G401 (cell line): ENCODE measurements at places on chromosomes 2 and 18. TPM values are rescaled to one million over a fixed set of nuclear protein-coding genes. Genes with fewer than 3 reads are reported as not detected.

- DNase-seq, result peak; percentile 49
Measured at GRCh38 chr2:40202798-40203400, 249.0 kb downstream of the SLC8A1 start.

- no peak for DNase-seq
Measured at GRCh38 chr2:230230496-230231200, 5.1 kb downstream of the SP140 start.

- DNase-seq, result no peak
Measured at GRCh38 chr2:160664603-160665140, 171.1 kb upstream of the RBMS1 start.

Gene NEURL3
- not detected in 2 replicates for total RNA-seq

- no peak for DNase-seq
Measured at GRCh38 chr2:21793461-21793860, 669.7 kb downstream of the TDRD15 start.

DNA sequence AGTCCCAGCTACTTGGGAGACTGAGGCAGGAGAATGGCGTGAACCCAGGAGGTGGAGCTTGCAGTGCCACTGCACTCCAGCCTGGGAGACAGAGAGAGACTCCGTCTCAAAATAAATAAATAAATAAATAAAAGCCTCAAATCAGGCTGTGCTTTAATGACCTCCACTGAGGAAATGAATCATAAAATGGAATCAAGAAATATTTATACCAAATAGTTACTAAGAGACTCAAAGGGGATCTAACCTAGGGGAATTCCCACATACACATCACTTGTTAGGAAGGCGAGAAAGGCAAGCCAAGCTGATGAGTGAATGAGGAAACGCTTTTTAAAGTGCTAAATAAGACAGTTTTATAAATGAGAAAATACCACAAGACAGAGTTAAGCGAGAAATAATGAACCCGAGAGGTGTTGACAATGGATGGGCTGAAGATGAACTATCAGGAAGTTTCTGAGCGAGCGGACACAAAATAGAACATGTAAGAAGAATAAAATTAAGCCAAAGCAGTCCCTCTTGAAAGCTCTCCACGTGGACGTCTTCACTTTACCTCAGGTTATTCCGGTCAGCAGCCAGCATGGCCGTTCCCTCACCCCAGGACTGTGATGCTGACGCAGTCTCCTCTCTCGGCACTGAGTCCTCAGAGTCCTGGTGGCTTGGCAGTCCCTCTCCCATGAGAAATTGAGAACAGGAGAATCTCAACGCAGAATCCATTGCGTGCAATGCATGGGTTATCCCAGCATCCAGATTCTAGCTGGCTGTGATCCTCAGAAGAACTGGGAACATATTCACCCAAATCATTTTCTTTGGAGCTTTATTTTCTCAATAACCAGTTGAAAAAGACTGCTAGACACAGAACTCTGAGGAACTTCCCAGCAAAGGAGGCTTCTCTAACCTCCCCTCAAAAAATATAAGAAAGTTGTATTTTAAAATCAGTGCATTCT, 22.3 kb downstream of the PXDN start:
- no peak for DNase-seq

GRCh38 chr2:39411181-39411944, 25.7 kb downstream of the MAP4K3 start:
- no peak for DNase-seq

GRCh38 chr2:30926606-30927005, 119.4 kb upstream of the CAPN13 start:
- no peak for DNase-seq

GRCh38 chr18:32252141-32252860, 62.5 kb downstream of the MEP1B start:
- DNase-seq, result no peak

- no peak for DNase-seq
Measured at GRCh38 chr2:11553661-11554398, 20.0 kb downstream of the GREB1 start.

Gene SCN7A
- total RNA-seq, result not detected in 2 replicates

Gene AQP12B
- not detected in 2 replicates for total RNA-seq

Gene CDKL4
- total RNA-seq, result 1.6 TPM in 1 of 2 replicates, not detected in the other

DNA sequence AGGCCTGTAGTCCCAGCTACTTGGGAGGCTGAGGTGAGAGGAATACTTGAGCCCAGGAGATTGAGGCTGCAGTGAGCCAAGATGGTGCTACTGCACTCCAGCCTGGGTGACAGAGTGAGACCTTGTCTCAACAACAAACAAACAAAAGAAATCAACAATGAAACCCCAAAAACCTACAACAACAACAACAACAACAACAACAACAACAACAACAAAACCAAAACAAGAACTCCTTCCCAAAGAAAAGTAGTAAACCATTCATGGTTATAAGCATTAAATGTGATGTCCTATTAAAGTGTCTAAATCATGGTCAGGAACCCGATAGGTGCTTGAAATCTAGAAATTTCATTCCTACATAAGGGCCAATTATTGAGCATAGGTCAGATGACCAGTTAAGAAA, 13.5 kb upstream of the IL1R1 start:
- DNase-seq, result no peak

GRCh38 chr2:138486363-138487198, 15.0 kb upstream of the SPOPL start:
- DNase-seq, result no peak

DNA sequence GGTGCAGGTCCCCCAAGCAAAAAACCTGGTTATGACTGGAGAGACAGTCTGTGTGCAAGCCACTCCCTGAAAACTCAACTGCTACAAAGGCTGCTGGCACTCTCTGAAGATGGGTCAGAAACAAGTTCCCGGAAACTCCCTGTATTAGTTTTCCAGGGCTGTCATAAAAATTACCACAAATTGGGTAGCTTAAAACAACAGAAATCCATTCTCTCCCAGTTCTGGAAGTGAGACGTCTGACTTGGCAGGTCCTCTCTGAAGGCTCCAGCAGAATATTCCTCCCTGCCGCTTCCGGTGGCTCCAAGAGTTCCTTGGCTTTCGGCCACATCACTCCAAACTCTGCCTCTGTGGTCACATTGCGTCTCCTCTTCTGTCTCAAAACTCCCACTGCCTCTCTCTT, 30.1 kb upstream of the SERPINE2 start:
- no peak for DNase-seq

Gene QPCT
- total RNA-seq, result not detected in 2 replicates

DNA sequence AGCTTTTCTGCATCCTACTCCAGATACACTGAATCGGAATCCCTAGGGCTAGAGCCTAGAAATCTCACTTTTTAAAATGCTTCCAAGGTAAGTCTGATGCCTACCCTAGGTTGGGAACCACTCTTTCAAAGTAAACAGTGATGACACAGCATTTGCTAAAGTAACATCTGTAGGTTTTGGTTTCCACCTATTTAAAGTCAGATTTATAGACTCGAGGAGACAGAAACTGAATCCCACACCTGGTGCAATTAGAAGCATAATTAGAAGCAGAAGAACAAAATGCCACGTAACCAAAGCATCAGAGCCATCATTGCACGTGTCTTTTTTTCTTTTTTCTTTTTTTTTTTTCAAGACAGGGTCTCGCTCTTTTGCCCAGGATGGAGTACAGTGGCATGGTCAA, 40.9 kb downstream of the PDK1 start:
- no peak for DNase-seq

DNA sequence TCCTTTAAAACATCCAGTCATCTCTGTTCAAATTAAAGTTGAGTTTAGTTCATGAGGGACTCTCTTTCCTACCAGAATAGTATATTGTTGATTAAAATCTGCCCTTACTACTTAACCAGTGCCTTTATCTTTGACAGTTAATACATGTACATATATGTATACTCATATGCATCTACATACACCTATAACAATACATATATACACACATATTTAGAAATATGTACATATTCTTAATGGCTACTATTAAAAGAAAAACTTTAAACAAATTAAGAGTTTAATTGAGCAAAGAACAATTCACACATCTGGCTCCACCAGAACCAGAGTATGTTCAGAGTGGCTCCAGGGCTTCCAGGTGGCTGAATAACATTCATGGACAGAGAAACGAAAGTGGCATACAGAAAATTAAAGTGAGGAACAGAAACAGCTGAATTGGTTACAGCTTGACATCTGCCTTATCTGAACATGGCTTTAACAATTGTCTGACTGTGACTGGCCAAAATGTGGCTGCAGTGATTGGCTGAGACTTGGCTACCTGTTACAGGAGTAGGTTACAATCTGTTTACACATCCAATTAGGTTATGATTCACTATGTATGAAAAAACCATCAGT, 38.8 kb downstream of the ZNF519 start:
- no peak for DNase-seq

GRCh38 chr2:20838016-20838415, 15.1 kb upstream of the LDAH start:
- peak; percentile 93 for DNase-seq

- DNase-seq, result no peak
Measured at GRCh38 chr2:150572194-150572766, 84.8 kb upstream of the RND3 start.

GRCh38 chr18:30533716-30534115, 508.8 kb downstream of the DSC3 start:
- DNase-seq, result no peak

- no peak for DNase-seq
Measured at GRCh38 chr2:119435081-119435952, 3.7 kb downstream of the TMEM37 start.

Gene RAB6D
- total RNA-seq, result 0.06 TPM in 1 of 2 replicates, not detected in the other

Gene AKAIN1
- not detected in 2 replicates for total RNA-seq

DNA sequence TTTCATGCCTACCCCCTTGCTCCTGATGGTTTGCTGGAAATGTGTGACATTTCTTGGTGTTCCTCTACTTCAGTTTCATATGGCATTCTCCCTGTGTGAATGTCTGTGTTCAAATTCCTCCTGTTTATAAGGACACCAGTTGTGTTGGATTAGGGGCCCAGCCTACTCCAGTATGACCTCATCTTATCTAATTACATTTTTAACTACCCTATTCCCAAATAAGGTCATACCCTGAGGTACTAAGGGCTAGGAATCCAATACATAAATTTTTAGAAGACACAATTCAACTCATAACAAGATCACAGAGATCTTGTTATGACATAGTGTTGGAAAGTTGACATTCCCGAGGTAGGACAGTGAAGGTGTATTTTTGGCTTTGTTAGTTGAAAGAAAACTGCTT, 5.5 kb downstream of the FAM210A start:
- DNase-seq, result no peak

Gene PARD3B
- 0.31 and 2.2 TPM in 2 replicates for total RNA-seq

- DNase-seq, result no peak
Measured at GRCh38 chr2:4690913-4691312, 987.5 kb downstream of the DCDC2C start.

GRCh38 chr18:60891936-60892335, 441.3 kb upstream of the CDH20 start:
- DNase-seq, result no peak

DNA sequence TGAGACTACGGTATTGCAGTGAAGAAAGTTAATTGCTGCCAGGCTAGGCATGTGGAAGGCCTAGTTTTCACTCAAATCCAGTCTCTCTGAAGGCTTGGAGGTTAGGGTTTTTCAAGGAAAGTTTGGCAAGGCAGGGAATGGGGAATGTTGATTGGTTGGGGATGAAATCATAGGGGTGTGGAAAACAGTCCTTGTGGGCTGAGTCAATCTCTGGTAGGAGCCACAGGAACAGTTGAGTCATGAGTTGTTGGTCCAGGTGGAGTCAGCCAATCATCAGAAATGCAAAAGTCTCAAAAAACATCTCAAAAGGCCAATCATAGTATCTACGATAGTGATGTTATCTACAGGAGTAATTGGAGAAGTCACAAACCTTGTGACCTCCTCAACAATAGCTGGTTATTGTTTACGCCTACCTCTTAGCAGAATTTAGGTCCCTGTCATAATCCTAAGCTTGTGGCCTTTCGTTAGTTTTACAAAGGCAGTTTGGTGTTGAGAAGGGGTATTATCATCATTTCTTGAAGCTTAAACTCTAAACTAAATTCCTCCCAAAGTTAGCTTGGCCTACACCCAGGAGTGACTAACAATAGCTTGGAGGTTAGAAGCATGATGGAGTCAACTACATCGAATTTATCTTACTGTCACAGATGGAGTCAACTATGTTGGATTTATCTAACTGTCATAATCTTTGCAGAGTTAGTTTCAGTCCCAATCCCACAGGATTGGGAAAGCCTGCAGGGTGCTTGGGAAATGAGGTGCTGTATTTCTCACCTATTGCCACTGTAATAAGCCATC, 33.7 kb upstream of the APCDD1 start:
- DNase-seq, result no peak

Gene ELP2
- total RNA-seq, result 70.3 and 96.4 TPM in 2 replicates

- DNase-seq, result no peak
Measured at GRCh38 chr2:196719110-196719872, 79.8 kb downstream of the CCDC150 start.
